ENCODE measurements at places on chromosomes 6 and 20. TPM values are rescaled to one million over a fixed set of nuclear protein-coding genes. Genes with fewer than 3 reads are reported as not detected.

The SMOC2 gene
- 10.8 TPM for total RNA-seq

The NKAIN4 gene
- total RNA-seq: not detected

The CST4 gene
- total RNA-seq: not detected

The DEFB123 gene
- not detected for total RNA-seq

The CAGE1 gene
- total RNA-seq: not detected

The TAGAP gene
- total RNA-seq: 2.0 TPM

The PGC gene
- total RNA-seq: not detected

The FAM83B gene
- 8.9 TPM for total RNA-seq

The OR12D3 gene
- not detected for total RNA-seq

The QKI gene
- 434 TPM for total RNA-seq

DNA sequence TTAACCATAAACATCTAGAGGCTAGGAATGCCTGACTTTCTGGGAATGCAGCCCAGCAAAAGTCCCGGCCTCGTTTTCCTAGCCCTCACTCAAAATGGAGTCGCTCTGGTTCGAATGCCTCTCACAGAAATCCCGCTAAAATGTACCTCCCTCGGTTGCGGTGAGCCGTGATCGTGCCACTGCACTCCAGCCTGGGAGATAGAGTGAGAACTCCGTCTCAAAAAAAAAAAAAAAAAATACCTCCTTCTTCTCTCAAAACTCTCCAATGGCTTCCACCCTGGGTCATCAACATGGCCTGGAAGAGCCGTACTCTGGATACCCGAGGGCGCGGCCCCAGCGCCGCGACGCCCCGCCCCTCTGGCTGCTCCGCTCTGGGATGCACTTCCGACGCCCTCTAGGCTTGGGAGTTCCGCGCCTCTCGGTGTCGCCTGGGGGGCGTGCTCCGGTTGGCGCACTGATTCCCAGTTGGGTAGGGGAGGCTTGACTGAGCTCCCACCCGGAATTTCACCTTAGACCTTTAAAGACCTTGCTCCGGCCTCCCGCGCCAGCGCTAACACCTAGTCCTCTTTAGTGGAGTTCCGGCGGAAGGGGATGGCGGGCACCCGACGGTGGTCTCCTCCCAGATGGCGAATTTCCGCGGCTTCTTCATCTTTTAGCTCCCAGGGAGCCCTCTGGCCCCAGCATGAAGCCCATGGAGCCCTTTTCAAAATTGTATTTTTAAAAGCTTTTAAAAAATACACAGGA is 12.3 kb downstream of the HMGN4 start:
- no peak for DNase-seq

DNA sequence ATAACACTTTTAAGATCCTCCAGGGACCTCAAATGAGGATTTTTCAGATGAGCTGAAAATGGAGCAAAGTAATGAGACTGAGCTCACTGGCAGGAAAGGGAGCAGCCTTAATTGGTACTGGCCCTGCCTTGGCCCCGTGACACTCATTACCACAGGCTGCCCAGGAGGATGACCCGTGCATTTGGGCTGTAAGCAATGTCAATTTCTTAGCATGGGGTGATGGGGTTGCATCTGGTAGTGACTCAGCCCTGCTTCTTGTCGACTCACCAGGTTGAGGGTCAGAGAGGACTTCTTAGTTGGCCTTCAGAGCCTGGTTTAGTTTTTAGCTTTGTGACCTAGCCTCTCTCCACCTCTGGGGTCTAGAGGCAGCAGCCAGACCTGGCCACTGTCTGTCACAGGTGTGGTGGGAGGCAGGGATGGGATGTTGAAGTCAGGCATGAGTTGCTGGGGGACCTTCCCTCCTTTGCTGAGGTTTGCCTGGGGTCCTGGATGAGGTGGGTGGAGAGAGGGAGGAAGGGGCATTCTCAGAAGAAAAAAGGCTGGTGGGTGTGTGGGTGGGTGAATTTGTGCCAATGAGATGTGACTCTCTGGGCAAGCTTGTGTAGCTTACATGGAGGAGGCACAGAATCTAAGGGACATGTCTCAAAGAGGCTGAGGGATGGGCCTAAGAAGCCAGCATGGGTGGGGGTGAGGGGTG is 25.9 kb upstream of the EPB41L1 start:
- DNase-seq: no peak

- DNase-seq: no peak
Observed at GRCh38 chr6:116533233-116533957, 12.1 kb downstream of the TRAPPC3L start.

DNA sequence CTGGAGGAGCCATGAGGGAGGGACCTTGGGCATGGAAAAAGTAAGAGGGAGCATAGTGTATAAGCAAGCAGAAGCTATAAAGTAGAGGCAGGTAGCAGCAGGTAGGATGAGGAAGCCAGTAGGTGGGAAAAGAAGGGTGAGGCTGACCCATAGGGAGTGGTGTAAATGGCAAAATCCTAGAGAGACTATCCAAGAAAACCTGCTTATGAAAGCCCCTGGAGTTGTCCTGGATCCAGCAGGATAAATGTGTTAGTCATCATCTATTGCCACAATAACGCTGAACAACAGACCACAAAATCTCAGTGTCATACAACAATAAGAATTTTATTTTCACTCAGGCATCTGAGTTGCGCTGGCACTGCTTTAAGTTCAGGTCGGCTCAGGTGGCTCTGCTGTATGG is 30.2 kb downstream of the CHD6 start:
- DNase-seq: no peak

DNA sequence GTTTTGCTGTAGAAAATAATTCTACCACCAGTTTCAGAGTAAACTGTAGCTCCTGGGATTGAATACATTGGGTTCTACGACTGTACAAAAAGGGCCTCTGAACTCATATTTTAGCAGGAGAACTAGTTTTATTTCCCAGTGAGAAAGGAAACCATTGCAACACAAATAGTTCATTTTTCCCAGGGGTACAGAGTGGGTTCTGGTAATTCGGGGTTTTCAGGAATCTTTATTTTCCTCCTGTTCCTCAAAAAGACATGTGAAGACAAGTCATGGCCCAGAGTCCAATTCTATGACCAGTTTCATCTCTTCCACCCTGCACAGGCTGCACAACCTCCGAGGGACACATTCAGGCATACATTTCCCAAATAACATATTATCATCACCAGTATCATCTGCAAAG is 222.1 kb downstream of the HIVEP2 start:
- no peak for DNase-seq

- no peak for DNase-seq
Observed at GRCh38 chr6:164928057-164928727, 381.2 kb downstream of the C6orf118 start.

DNA sequence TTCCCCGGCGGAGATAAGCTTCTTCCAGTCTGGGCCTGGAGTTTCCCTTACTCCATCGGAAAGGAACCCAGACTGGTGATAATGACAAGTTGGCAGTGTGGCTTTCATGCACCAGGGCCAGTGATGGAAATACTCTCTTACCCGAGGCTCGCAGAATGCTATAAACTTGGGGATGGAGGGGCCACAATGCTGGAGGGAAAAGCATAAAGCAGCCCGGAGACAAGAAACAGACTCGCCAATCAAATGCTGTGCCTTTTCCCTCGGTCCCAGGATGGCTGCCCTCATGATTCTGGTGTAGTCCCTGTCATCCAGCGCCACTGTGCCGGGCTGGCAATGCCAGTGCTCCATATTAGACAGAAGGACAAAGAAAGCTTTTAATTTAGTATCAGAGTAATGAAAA is 325.6 kb downstream of the THBS2 start:
- DNase-seq: no peak

GRCh38 chr6:68642081-68642480 is 7.0 kb downstream of the ADGRB3 start:
- no peak for DNase-seq

DNA sequence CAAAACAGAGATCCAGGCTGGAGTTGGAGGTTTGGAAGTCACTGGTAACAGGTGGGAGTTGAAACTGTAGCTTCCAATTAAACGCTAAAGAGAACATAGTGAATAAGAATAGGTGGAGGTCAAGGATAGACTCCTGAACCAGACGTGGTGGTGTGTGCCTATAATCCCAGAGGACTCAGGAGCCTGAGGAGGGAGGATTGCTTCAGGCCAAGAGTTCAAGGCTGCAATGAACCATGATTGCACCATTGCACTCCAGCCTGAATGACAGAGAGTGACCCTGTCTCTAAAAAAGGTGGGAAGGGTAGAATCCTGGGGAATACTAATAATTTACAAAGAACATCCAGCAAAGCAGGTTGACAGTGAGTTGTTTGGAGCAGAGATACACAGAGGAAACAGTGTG is 13.6 kb downstream of the NRSN1 start:
- DNase-seq: no peak

- DNase-seq: no peak
Observed at GRCh38 chr6:140271759-140272377, 897.4 kb upstream of the CITED2 start.

DNA sequence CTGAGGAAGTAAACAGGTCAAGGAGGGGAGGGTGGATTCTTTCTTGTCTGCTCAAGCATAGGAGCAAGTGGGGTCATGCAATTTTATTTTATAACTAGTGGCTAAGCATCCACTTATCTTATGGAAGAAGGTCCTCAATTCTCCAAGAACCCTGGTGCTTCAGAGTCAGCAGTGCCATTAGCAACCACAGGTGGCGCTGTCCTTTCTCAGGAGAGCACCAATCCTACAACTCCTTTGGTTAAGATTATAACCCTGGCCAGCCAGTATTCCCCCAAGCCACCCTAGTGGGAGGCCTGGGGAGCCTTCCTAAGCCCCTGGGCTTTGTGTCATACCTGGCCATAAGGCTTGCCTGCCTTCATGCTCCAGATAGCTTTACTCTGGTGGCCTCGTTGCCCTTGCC is 60.7 kb downstream of the PCSK2 start:
- DNase-seq: no peak

DNA sequence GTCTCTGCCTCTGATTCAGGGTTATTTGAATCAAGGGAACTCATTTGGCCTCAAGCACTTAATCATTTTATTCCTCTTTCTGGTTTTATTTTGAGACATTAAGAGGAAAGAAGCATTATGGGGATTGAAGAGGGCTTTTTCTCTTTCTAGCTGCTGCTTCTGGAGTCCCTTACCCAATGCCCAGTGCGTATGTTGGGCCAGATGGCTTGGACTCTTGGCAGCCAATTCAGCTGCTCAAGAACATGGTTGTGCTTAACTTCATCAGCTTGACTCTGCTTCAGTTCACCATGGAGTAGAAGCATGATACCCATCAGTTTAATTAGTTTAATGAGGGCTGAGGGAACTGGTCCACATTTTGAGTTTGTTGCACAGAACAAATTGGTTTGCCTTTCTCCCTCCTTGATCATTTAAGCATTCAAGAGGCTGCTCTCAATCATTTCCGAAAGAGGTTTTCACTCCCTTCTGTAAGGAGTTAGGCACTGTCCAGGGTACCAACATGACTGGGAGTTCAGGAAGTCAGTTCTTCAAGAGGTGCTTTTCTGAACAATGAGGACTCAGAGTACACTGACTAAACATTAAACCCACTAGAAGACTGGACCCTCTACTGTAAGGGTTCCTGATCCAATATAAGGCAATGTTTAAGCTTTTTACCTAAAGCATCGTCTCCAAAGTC is 14.6 kb downstream of the PDYN start:
- no peak for DNase-seq

DNA sequence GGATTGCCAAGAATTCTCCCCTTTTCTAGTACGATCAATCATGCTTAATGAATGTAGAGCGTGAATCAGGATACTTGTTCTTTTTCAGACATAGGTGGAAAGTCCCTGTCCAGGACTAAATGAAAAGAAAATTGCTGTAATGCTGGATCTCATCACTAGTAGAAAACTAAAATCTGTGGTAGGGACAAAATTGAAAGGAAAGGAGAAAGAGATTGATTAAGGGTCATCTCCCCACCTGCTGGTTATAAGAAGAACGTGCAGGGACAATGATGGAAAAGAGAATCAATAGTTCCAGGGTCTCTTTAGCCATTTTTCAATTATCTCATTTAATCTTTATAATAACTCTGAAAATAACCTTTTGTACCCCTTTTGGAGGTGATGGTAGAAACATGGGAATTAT is 18.7 kb upstream of the HLA-DRB1 start:
- DNase-seq: no peak

GRCh38 chr6:159969204-159969912 is 476 bp downstream of the IGF2R start:
- no peak for DNase-seq

DNA sequence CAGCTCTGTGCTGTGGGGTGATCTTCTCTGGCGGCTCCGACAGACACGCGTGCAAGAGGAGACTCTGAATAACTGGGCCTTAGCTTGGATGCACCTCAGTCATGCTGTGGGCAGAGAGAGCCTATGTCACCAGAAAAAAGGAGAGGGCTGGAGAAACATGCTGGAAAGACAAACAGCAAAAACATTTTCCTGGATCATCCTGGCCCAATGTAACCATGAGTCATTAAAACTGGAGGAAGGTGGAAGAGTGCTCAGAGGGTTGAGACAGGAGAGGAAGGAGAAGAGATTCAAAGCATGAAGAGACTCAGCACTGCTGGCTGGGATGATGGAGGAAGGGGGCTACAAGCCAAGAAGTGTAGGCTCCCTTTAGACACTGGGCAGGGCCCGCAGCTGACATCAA is 292.0 kb downstream of the CDH26 start:
- no peak for DNase-seq

- DNase-seq: no peak
Observed at GRCh38 chr6:81589465-81590313, 162.8 kb downstream of the TENT5A start.

GRCh38 chr6:135382182-135382628 is 115.3 kb downstream of the AHI1 start:
- no peak for DNase-seq

DNA sequence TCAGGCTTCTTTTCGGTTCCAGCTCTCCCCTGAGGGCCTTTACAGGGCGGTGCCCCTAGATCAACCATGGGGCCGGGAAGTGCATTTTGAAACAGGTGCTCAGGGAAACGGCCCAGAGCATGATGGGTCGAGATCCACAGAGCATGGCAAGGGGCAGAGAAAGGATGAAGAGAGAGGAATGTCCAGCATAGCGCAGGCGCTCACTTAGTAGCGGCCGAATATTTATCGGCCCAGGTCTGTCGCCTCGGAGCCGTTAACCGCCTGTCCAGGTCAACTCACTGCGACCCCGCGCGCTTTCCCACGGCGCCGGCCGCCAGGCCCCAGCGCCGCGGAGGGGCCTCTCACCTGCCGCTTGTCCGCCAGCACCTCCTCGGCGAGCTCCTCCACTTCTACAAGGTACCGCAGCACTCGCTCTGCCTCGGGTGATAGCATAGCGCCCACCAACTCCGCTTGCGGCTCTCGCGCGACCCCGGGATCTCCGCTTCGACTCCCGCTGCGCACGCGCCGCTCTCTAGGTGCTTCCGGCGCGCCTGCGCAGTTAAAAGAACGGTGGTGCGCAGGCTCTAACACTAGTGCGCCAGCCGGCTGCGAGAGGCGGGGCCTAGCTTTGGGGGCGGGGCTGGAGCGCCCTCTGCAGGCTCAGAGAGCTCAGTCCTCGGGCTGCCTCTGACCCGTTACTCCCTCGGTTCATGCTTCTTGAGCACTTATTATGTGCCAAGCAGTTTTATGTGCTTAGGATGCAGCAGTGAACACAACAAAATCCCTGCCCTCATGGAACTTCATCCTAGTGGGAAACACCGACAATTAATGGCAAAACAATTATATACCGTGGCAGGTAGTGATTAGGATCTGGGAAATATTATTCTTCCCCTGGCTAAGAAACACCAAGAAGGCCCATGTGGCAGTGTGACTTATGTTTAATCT is at the start of gene PDRG1:
PDRG1 (minus strand) TSS at position 517 of the 924 bp plus-strand sequence; CDS start at position 432, 85 bp downstream.
- peak; percentile 94 for DNase-seq

GRCh38 chr6:130928158-130928912 is 101.1 kb downstream of the SMLR1 start:
- DNase-seq: no peak

Data from right atrium auricular region (tissue), 2 donors.